Panc1 (cell line): ENCODE measurements at places on chromosomes 7 and 10. TPM values are rescaled to one million over a fixed set of nuclear protein-coding genes. Genes with fewer than 3 reads are reported as not detected.

DNA sequence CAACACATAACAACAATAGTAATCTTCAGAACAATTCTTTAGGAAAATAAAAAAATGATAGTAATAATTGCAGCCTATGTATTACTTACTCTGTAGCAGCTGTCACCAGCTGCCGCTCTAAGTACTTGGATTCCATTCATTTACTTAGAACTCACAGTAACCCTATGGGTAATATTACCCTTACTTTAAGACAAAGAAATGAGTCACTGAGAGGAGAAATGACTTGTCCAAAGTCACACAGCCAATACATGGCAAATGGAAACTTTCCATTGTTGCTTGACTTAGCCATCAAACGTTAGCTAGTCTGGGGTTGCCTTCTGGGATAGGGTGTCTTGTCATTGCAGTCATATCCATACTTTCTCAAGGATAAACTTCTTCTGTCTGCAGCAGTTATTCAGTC lies 3.6 kb downstream of the CCNY start:
- DNase-seq: no peak

GRCh38 chr10:72083790-72084459 lies 4.4 kb downstream of the SPOCK2 start:
- DNase-seq: no peak

DNA sequence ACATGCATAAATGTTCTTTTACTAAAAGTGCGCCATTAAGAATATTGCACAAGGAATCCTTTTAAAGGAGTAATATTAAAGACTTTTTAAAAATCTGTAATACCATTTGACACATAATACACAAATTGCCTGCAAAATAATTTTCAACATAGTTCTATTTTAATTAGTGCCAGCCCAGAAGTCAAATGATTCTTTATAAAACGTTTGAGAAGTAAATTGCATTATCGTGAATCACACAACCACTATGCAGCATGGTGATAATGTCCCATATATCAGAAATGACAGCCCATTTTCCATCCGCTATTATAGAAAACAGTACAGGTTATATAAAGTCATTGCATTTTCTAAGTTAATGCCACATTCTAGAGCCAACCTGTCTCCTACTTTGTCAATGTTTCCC lies 324.0 kb downstream of the IPMK start:
- DNase-seq: no peak

- no peak for DNase-seq
Measured at GRCh38 chr10:13347043-13347499, 1.0 kb downstream of the SEPHS1 start.

The LIPF gene
- total RNA-seq: not detected

The ERV3-1 gene
- 23.1 TPM for total RNA-seq

The AMZ1 gene
- total RNA-seq: 0.57 TPM

The SDK1 gene
- total RNA-seq: 47.4 TPM

The PAX4 gene
- not detected for total RNA-seq

The BEND7 gene
- total RNA-seq: 7.6 TPM

The EGR2 gene
- total RNA-seq: 0.82 TPM
